ENCODE measurements at places on chromosomes 2 and 18.
A peak's percentile ranks its signal among the peaks of the same experiment; 100 is the strongest.

GRCh38 chr18:5961828-5962150 is 66.5 kb upstream of the TMEM200C start:
- no peak overlapping the region for H3K4me3 ChIP-seq
- H3K27me3 ChIP-seq: no peaks in the 10 kb centered on the region
- no peak overlapping the region for H3K27ac ChIP-seq
- H3K36me3 ChIP-seq: no peaks in the 10 kb centered on the region
- no peaks in the 10 kb centered on the region for H3K4me1 ChIP-seq

DNA sequence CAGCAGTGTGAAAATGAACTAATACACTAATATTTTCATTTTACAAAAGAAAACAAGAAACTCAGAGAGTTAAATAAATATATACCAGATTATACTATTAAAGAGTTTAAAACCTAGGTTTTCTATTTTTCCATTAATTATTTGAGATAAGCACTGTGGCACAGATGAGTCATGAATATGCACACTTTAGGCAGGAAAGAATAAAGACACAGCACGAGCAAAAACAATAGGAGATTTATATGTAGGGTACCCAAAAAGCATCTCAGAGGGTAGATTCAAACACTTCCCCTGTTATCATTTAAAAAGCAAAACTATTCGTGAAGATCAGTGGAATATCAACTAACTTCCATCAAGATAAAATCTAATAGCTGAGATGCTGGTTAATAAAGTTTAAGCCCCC is 430.6 kb downstream of the ERBB4 start:
- no peaks in the 10 kb centered on the region for H3K27me3 ChIP-seq
- H3K36me3 ChIP-seq: no peaks in the 10 kb centered on the region
- no peak for DNase-seq
- no peak overlapping the region for H3K27ac ChIP-seq
- H3K4me3 ChIP-seq: no peak overlapping the region

DNA sequence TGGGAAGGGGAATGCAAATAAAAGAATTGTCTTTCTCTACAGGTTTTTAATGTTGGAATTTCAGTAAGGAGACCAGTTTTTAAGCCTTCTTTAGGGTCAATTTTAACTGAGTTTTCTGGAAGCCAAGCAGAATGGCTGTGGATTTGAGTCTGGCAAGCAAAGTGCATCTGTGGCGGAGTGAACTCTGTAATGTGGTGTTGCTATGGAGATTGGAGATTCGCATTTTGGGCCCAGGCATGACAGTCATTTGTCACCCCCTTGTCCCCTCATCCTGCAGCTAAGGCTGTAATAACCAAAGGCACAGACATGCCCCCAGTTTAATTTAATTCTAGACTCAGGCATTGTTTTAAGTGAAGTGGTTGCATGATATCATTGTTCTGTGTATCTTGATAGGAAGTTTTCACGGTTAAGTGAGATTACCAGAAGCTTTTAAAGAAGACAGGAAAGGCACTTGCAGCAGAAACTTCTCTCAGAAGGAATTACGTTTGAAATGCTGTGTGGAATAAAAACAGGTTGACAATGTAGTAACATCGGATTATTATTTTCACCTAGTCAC is 30.6 kb downstream of the ARMC9 start:
- no peaks in the 10 kb centered on the region for H3K36me3 ChIP-seq
- H3K4me1 ChIP-seq: no peaks in the 10 kb centered on the region
- no peak overlapping the region for H3K4me3 ChIP-seq
- no peak for DNase-seq
- H3K27me3 ChIP-seq: no peaks in the 10 kb centered on the region

DNA sequence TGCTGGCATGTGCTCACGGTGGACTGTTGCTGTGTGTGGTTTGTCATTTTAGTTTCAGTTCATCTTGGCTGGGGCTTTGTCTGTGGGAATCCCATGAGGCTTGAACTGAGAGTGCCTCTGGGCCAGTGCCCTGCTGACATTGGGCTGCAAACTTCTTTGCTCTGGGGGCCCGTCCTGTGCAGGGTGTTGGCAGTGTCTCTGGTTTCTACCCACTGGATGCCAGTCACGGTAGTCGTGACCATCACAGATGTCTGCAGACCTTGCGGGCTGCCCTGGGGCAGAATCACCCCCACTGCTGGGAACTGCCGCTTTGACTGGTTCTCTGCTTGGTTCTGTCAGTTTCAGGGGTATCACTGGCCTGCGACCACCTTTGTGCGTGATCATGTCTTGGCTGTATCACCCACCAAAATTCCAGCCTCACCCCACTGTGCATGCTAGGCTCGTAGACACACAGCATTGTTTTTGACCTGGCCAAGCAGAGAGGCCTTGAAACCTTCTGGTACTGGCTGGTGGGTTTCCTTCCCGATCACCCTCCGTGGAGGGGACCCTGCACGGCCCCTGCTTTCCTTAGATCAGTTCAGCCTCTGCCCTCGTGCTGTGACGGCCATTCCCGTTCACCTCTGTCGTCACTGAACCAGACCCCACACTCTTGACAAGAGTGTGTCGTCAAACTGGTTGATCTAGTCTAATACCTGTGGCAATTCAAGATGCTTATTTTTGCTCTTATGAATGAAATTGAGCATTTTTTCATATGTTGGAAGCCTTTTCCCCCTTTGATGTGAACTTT is 57.6 kb downstream of the KCNG2 start:
- no peaks in the 10 kb centered on the region for H3K36me3 ChIP-seq
- no peaks in the 10 kb centered on the region for H3K27me3 ChIP-seq
- peak; percentile 50 for DNase-seq
- H3K4me3 ChIP-seq: no peak overlapping the region
- H3K4me1 ChIP-seq: peaks cover 5% of the 10 kb centered on the region

DNA sequence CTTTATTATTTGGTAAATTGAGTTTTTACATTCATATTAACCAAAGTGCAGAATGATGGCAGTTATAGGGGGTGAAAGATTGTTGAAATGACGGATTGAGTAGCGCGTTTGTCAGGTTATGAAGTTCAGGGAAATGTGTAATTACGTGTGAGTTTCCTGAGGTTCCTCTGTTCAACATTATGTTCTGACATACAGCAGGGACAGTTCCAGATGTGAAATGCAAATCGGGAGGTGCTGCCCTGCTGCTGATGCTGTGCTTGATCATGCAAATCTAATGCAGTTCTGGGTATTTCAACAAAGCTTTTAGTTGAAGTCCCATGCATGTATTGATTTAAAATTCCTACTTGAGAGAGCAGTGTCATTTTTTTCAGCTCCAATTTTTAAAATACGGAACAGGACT is 57.9 kb downstream of the CDH7 start:
- H3K4me1 ChIP-seq: no peaks in the 10 kb centered on the region
- no peak overlapping the region for H3K4me3 ChIP-seq
- no peaks in the 10 kb centered on the region for H3K27me3 ChIP-seq

DNA sequence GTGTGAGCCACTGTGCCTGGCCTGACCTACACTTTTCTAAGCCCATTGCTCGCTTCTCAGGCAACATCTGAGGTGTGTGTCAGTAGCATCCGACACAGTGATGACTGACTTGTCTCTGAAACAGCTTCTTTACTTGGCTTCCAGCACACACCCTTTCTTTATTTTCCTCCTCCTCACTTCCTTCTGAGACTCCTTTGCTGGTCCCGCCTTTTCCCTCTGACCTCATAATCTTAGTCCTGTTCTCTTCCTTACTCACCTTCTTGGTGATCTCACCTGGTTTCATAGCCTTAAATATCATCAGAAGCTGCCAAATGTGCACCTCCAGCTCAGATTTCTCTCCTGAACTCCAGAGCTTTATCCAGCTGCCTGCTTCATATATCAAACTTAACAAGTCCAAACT is 66.6 kb upstream of the PELI1 start:
- no peaks in the 10 kb centered on the region for H3K27me3 ChIP-seq
- no peaks in the 10 kb centered on the region for H3K4me1 ChIP-seq
- H3K36me3 ChIP-seq: no peaks in the 10 kb centered on the region
- H3K4me3 ChIP-seq: no peak overlapping the region
- no peak for DNase-seq

Data from right atrium auricular region (tissue), 2 donors.